ENCODE measurements at places on chromosomes 7 and 10. TPM values are rescaled to one million over a fixed set of nuclear protein-coding genes. Genes with fewer than 3 reads are reported as not detected.

The ELN gene
- not detected for total RNA-seq

The CFAP69 gene
- total RNA-seq: not detected

The SUGCT gene
- total RNA-seq: not detected

The SPDYE9 gene
- total RNA-seq: not detected

The TUBAL3 gene
- total RNA-seq: not detected

DNA sequence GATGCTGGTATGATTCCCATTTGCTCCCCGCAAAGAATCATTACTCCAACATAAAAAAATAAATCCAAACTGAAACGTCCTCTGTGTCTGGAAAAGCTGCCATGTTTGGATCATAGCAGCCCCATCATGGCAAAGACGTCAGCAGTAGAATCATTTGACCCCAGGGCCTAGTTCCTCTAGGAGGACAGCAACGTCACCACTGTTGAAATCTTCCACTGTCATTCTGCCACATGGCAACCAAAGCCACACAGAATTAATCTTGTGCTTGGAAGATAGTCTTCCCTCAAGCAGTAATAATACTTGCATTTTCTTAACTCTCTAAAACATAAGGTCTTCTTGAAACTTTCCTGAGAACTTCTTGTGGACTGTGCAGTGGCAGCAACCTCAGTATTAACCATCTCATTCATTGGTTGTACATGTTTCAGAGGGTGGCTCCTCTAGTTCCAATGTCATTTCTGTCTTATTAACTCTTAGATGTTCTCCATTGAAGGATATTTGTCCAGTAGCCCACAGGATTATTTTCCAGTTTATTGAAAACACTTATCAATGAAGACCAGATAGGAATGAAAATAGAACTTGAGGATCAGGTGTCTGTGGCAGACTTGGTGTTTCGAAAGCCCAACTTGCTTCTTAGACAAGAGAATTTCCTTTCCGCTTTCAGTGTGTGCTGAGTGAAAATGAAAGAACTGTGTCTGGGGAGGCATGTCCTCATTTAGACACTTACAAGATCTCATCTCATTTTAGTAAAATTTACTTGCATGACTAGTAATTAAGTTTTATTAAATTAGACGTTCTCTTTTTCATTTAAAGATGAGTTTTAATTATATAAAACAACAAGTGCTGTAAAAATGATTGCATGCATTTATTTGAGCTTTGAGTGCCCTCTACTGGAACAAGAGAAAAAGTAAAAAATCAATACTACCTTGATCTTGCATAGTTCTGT lies 28.9 kb upstream of the INHBA start:
- no peak for DNase-seq

- DNase-seq: no peak
These were observed 135.9 kb downstream of the PTPN20 start for GRCh38 chr10:47047127-47047504.

- no peak for DNase-seq
These were observed 41.8 kb upstream of the LRGUK start for GRCh38 chr7:134085311-134085710.

DNA sequence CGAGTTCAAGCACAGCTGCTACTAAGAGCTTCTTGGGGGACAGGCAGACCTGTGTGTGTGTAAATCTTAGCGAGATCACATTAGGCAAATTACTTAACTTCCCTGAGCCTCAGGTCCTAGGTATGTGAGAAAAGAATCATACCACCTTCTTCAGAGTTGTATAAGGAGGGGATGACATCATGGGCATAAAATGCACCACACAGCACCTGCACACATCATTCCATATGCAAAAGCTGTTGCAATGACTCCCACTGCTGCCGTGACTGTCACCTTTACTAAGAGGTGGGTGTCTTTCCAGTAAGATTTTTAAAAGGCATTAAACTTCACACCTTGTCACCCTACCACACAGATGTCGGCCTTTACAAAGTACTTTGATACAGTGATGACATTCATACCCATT lies 146.0 kb downstream of the FANK1 start:
- no peak for DNase-seq

- no peak for DNase-seq
These were observed 7.6 kb downstream of the IFIT2 start for GRCh38 chr10:89309156-89310055.
